Dermis microvascular lymphatic vessel endothelial cell (primary cell): ENCODE measurements at places on chromosomes 2 and 18.
A peak's percentile ranks its signal among the peaks of the same experiment; 100 is the strongest.

DNA sequence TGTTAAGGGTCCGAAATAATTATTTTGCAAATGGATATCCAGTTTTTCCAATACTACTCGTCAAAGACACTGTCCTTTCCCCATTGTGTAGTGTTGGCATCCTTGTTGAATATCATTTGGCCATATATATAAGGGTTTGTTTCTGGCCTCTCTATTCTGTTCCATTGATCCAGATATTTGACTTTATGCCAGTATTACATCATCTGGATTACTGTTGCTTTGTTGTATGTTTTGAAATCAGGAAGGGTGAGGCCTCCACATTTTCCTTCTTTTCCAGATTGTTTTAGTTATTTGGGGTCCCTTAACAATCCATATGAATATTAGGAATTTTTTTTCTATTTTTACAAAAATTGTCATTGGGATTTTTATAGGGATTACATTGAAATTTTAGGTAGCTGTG lies 244.1 kb downstream of the GPD2 start:
- DNase-seq: no peak

GRCh38 chr2:70975237-70975636 lies 3.2 kb upstream of the ANKRD53 start:
- DNase-seq: no peak

DNA sequence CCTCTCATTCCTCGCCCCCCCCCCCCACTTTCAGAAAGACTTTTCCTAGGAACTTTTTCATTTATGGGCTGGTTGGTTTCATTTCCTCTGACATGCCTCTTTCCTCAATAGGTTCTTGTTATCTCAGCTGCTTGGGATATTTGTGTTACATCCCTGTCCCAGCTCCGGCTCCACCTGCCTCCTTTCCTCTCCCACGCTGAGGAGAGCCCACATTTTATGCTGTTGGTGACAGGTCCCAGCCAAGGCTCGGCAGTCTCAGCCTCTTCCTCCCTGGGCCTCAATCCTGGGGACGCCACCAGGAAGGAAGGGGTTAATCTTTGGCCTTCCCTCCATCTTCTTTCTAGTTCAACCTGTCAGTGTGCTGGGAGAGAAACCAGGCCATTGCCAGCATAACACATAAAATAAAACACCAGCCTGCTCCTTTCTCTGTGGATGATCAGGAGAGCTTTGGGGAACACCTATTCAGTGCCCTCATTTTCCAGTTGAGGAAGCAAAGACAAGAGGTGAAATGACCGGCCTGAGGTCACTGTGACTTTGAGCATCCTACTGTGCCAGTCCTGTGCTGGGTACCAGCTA lies 216.9 kb upstream of the TNP1 start:
- DNase-seq: peak; percentile 24

GRCh38 chr18:38052879-38053590 lies 487.4 kb upstream of the CELF4 start:
- no peak for DNase-seq

- DNase-seq: no peak
Observed at GRCh38 chr2:3959372-3959771, 256.0 kb downstream of the DCDC2C start.

DNA sequence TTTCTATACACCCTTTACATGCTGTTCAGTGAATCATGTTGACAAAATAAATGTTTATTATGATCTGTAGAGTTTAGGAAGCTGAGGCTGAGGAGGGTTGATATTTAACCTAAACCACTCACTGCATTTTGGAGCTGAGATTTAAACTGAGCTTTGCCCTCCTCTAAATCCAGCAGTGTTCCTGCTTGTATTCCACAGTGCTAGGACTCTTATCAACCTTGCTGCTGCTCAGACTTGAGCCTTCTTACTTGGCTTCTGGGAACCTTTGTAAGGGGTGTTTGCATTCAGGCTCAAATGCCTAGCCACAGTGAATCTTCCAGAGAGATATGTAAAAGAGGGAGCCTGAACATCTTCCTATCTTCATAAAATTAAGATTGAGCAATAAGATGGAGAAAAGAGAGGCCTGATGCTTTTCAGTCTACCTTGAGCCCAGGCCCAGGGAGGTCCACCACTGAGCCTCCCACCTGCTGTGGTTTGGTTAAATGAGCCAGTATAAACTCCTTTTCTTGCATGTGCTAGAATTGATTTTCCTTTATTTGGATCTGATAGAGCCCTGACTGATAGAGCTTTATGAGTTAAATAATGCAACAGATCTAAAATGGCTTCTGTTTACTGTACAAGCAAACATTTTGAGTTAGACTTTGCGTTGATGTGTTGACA lies 149.7 kb downstream of the GULP1 start:
- DNase-seq: no peak

DNA sequence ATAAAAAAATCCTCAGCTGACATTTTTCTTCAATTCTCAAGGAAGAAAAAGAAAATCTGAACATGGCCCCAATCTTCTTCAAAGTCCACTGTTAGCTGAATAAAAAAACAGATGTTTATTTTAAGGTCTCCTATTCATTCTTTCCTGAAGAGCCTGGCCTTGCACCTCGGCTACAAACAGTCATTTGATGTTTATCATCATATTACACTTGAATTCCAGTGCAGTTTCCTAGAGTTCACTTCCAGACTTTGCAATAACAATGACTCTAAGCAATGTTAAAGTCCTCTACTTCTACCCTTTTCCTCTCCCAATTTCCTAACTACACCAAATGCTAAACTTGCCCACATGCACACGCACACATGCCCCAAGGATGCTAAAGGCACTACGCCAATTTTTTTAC lies 70.1 kb downstream of the NOL10 start:
- peak; percentile 65 for DNase-seq

- no peak for DNase-seq
Observed at GRCh38 chr18:1012775-1013174, 108.1 kb downstream of the ADCYAP1 start.

DNA sequence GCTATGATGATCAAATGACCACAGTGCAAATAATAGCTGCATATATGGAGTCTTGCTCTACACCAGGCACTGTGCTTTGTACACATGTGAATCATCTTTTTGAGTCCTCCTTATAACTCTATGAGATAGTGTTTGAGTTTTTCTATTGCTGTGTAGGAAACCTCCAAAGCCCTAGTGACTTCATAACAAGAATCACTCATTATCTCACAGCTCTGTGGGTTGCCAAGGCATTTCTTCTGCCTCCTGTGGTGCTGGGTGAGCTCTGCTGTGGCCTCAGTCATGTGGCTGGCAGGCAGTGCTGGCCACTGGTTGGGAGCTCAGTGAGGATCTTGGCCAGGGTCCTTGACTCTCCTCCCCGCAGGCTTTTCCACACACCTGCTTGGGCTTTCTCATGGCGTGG lies 153.4 kb downstream of the CAPN13 start:
- DNase-seq: no peak

DNA sequence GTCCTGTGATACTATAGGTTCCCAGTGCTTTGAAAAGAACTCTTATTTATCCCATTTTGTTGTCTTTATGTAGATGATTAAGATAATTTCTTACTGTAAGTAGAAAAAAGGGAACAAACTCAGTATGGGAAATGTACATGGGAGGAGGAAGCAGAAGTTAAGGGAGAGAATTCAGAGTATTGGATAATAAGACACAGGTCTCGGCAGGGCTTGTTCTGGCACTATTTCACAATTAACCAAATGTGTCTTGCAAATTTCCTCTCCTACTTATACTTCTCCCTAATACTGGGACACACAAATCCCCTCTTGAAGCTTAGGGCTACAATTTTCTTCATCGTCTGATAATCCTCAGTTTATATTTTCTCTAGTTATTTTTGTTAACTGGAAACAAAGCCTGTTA lies 744.0 kb downstream of the ADCYAP1 start:
- DNase-seq: no peak

GRCh38 chr18:60503199-60503598 lies 130.6 kb upstream of the MC4R start:
- no peak for DNase-seq

DNA sequence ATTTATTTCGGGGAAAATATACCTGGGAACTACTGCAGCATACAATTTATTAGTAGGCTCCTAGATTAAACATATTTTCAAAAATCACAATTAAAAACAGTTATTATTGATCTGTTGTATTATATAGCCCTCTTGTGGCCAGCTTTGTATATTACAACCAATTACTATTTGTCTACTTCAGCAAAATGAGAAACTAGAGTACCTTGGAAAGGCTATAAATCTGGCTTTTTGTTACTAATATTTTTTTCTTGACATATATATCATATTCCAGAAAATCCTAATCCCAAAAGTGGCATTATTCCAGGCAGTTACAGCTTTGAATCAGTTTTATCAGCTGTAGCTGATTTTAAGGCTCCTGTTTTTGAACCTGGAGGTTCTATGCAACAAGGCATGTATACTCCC lies 101.2 kb downstream of the UBR3 start:
- DNase-seq: peak; percentile 68

GRCh38 chr18:379681-380330 lies 112.0 kb upstream of the THOC1 start:
- no peak for DNase-seq

GRCh38 chr2:239433777-239434403 lies 33.1 kb upstream of the HDAC4 start:
- DNase-seq: no peak

DNA sequence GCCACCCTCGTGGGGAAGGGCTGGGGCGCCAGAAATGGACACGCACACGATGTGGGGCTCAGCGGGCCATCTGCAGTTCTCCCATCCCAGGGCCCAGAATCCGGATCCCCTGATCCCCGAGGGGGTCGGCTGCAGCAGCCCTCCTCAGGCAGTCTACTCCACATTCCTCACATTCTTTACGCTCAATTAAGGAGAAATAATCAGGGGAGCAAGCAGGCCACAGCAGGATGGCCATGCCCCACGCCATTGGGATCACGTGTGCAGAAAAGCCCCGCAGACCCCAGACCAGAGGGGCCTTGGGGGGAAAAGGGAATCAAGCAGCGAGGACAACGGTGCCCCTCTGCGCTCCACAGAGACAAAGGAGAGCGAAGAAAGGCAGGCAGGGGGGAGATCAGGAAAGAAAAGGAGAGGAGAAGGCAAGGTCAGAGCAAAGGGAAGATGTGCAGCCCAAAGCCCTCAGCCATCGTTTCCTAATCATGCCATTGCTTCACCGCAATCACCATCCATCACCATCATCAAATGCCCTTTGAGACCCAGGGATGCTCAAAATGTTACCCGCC lies 17.5 kb upstream of the PKDCC start:
- DNase-seq: no peak

GRCh38 chr2:240292619-240293525 lies 142.6 kb upstream of the GPC1 start:
- DNase-seq: no peak

GRCh38 chr2:1821530-1821929 lies 77.2 kb upstream of the PXDN start:
- no peak for DNase-seq

GRCh38 chr2:65647249-65647842 lies 214.9 kb upstream of the SPRED2 start:
- DNase-seq: no peak

GRCh38 chr2:57126410-57126809 lies 920.2 kb upstream of the VRK2 start:
- peak; percentile 6 for DNase-seq
